Cerebellar nuclear complex (tissue), 1 donor: ENCODE measurements at places on chromosomes 4 and X.

DNA sequence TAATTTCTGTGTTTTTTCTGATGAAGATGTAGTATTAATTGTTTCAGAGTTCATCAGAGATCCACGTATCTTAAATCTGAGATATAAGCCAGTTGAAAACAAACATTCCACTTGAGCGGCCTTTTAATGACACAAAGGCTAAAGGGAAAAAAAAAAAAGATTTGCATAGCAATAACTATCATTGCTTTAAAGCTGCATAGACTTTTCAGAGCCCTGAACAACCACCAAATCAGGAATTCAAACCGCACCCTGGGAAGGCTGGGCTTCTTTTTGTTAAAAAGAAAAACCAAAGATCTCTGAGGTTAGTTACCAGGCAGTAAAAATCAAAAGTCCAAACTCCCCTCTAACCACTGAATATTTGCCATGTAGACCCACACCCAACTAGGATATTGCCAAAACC lies 206.0 kb downstream of the HHIP start:
- DNase-seq, result no peak

DNA sequence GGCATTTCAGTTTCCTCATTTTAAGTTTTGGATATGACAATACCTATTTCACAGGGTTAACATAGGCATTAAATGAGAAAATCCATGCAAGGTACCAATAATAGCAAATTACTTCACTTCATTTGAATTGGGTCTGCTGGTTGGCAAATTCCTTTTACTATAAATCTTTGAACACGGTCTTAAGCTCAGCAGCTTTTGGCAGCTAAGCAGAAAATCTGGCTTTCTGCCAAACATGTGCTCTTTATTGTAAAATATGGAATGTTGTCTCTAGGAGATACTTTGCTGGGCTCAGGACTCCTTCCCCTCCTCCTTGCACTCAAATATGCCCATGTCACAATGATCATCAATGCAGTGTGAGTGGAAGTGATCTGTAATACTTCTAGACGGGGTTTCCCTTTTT lies 16.8 kb upstream of the DMP1 start:
- DNase-seq, result no peak

GRCh38 chr4:36254371-36254770 lies 10.1 kb upstream of the ARAP2 start:
- no peak for DNase-seq

DNA sequence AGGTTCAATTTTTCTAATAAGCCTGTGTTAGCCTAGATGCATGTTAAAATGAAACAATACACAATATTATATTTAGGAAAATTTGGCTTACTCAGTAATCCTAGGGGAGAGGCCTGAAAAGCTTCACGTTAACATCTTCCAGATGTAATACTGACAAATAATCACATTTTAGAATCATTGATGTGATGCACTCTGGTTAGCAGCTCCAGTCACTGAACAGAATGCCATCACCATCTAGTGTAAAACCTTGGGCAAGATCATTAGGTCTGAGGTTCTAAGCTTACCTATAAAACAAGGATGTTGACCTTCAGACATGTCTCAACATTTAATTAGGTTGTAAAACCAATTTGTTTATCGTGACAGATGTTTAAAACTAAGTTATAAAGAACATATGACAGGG lies 1704.8 kb downstream of the STIM2 start:
- DNase-seq, result no peak

DNA sequence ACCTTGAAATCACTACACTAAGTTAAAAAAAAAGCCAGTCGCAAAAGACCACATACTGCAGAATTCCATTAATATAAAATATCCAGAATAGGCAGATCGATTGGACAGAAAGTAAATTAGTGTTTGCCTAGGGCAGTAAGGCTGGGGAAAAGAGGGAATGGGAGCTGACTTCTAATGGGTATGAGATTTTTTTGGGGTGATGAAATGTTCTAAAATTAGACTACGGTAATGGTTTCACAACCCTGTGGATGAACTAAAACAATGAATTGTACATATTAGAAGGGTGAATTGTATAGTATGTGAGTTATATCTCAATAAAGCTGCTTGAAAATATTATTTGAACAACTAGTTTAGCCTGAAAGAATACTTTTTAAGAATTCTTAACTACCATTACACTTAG lies 6.7 kb upstream of the GPRIN3 start:
- no peak for DNase-seq

GRCh38 chrX:30414144-30414543 lies 105.0 kb upstream of the NR0B1 start:
- no peak for DNase-seq

- DNase-seq, result no peak
Measured at GRCh38 chr4:19684084-19684483, 567.6 kb upstream of the SLIT2 start.

DNA sequence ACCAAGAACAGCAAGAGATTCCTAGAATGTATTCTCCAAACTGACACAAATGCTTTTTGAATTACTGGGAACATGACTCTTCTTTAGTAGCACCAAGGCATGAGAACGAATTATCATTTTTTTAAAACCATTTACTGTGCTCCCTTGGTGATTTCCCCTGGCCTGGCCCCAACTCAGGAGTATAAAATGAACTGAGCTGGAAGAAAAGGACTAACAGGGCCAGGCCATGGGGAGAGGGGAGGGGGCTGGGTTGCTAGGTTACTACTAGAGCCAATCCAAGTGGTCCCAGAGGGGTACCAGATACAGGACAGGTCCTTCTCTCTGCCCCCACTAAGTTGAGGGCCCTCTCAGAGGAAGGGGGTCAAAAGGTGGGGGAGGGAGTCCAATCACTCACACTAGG lies 23.1 kb downstream of the SASH3 start:
- no peak for DNase-seq

- DNase-seq, result no peak
Measured at GRCh38 chr4:61771056-61771455, 570.9 kb downstream of the ADGRL3 start.

GRCh38 chrX:109707319-109707718 lies 25.7 kb downstream of the ACSL4 start:
- DNase-seq, result no peak

- no peak for DNase-seq
Measured at GRCh38 chr4:112225157-112225556, 6.4 kb upstream of the AP1AR start.
